ENCODE measurements at places on chromosomes 2 and 18.

DNA sequence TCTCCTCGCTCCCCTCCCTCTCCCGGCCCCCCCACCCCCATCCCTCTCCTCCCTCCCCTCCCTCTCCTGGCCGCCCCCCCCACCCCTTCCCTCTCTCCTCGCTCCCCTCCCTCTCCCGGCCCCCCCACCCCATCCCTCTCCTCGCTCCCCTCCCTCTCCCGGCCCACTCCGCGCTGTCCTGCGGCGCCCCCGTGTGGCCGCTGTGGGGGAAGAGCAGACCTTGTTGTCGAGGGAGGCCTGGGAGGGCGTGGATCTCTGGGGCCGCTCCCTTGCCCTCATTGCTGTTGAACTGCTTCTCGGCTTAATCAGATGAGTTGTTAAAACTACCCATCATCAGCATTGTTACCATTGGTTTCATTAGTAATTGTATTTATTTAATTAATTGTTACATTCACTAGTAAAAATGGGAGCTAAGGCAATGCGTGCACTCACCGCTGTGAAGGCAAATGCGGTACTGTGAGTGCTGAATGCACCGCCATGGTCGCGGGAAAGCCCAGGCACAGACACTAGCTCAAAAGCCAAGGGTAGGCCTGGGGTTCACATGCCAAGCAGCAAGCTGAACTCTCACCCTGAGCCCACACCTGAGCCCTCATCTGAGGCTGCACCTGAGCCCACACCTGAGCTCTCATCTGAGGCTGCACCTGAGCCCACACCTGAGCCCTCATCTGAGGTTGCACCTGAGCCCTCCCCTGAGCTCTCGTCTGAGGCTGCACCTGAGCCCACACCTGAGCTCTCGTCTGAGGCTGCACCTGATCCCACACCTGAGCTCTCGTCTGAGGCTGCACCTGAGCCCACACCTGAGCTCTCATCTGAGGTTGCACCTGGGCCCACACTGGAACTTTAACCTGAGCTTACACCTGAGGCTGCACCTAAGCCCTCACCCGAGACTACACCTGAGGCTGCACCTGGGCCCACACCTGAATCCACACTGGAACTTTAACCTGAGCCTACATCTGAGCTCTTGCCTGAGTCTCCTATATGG, 8.8 kb downstream of the RTP5 start:
- peak; percentile 68 for DNase-seq

- DNase-seq: no peak
Observed at GRCh38 chr2:126911111-126911796, 12.6 kb downstream of the TEX51 start.

DNA sequence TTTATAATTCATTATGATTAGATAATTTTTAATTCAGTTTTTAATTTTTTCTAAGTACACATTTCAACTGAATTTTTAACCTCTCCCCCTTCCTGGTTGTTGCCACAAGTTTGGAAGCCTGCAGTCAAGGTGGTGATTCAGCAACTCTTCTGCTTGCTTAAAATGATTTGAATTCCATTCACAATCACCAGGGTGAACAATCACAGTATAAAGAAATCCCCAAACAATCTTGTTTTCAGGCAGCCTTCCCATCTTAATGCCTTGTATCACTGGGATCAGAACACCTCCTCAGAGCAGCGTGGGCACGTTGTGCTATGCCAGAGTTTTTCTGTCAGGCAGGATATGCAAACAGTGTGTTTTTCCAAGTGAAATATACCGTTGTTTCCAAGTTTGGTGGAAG, 46.7 kb upstream of the BARD1 start:
- DNase-seq: no peak

- no peak for DNase-seq
Observed at GRCh38 chr2:170276056-170276455, 98.1 kb downstream of the MYO3B start.

DNA sequence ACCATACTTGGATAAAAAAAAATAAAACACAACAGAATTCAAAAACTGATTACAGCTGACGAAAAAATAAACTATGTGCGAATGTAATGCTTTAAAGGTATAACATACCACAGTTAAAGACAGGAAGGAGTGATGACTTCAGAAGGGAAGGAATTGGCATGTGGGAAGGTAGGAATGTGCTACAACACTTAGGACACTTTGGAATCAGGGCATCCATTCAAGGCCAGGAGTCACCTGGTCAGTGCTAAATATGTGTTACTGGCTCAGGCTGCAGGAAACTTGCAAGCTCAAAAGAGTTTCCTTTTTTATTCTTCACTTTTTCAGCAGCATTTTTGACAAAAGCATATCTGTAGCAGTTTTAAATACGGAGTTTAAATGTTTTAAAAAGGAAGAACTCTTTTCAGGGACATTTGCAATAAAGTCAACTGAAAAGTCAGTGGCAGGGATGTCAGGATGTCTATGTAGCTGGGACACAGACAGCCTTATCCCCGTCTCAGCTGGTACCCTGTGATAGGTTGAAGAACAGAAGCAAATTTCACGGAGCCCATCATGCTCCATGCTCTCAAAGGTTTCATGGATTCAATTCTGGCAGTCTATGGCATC, 138.0 kb upstream of the KLHL14 start:
- no peak for DNase-seq

DNA sequence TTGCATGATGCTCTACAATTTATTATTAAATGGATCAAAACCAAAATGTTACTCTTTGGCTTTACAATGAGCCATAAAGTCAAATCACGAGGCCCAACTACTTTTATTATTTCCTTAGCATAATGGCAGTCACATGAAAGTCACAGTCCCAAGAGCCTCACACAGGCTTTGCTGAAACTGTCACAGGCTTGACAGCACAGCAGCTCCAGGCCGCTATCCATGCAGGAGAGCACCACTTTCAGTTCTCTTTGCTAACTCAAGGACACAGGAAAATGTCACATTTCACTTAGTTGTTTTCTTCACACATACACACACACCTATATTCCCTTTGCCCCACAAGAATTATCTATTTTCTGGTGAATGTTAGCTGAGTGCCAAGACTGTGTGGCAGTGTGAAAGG, 11.1 kb upstream of the MSGN1 start:
- no peak for DNase-seq

DNA sequence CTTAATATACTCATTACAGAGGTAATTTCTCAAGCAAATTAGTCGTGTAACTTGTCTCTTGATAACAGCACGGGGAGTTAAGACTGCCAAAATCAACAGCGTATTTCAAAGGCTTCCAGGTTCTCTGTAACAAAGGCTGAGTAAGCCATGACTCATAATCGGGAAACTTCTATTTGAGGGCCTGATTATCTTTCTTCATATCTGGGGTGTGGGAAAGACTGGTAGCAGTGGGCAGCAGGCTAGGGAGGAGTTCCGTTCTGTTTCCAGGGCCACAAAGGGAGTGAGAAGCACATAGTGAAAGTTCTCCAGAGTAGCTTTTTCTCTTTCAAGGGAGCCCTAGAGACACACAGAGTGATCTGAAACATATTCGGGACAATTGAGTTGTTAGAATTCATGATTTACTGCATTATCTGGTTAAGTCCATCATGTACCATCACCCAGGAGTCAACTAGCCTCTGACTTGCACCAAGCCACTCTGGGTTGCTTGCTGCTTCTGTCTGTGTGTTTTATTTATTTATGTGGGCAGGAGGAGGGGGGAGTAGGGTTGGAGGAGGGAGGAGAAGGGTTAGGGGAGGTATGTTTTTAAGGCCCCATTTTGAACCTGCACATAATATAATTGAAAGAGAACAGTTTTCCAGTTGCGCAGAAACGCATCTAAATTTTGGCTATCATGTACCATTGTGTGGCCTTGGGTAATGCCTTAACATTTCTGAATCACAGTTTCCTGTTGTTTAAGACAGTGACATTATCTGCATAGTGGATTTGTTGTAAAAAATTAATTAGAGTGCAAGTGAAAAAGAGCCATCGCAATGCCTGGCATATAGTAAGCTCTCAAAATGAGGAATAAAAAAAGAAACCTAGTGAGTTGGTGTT, 80.5 kb upstream of the ITPRID2 start:
- DNase-seq: no peak

DNA sequence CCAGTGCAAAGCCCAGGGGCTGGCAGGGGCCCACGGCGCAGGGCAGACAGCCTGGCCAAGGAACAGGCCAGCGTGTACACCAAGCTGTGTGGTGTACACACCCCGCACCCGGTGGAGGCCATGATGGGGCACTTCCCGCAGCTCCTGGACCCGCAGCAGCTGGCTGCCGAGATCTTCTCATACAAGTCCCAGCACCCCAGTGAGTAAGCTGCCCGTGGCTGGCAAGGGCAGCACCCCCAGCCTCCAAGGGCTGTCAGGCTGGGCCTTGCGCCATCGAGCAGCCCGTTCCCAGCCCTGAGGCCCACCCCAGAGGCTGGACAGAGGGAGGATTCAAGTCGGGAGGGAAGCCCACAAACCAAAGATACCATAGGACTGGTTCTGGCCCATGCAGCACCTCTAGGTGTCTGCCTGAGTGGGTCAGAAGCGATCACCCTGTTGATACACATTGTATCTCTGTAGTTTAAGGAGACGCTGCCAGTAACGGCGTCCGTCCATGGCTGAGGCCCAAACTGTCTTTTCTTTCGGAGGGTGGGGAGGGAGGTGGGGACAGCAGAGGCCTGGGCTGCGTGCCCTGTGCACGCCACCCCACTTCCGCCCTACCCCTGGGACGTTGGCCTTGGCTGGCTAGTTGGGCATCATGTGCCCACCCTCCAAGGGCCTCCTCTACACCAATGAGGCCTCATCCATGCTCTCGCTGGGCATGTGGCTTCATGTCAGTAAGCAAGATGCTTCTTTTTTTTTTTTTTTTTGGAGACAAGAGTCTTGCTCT, 16.8 kb upstream of the MTERF4 start:
- no peak for DNase-seq

GRCh38 chr2:102718387-102719316, 43.2 kb upstream of the TMEM182 start:
- no peak for DNase-seq

- no peak for DNase-seq
Observed at GRCh38 chr2:4673025-4673489, 969.7 kb downstream of the DCDC2C start.

DNA sequence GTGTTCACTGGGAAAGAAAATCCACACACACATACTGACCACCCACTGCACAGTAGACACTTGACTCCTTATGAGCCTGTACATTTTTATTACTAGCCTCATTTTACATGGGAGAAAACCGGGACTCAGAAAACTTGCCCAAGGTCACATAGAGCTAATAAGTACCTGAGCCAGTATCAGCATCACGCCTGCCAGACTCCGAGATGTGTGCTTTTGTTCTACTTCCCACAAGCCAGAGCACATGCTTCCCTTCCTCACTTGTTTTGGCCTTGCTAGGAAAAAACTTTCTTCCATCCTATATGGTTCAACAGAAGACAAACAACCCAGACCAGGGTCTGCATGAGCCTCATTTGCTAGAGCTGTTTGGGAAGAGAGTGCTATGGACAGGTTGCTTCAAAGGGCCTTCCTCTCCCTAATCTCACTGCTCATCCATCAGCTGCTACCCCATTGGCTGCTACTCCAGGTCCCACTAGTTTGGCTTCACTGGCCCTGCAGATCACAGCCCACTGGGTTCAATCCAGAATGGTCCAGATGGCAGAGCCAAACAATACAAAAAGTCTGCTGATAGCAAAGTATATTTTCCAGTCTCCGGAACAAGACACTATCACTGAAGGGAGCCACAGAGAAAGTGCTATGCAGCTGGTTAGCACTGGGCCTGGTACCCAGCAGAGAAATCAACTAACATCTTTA, 63.9 kb downstream of the STK39 start:
- no peak for DNase-seq

- DNase-seq: no peak
Observed at GRCh38 chr2:232955856-232956255, 57.2 kb downstream of the NGEF start.

DNA sequence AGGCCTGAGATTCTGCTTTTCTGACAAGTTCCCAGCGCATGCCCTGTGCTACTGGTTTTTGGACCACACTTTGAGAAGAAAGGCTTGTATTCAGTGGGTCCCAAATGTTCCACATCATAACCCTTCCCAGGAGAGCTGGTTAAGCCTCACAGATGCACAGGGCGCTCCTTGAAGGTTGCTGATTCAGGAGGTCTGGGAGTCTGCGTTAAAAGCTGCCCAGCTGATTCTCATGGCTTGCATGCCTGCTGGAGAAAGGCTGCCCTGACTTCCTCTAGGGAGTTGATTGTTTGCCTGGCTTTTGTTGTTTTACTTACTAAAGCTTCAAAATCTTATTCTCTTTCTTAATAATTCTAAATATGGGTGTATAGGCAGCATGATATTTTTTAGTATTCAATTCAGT, 20.7 kb downstream of the CRYGD start:
- DNase-seq: no peak

DNA sequence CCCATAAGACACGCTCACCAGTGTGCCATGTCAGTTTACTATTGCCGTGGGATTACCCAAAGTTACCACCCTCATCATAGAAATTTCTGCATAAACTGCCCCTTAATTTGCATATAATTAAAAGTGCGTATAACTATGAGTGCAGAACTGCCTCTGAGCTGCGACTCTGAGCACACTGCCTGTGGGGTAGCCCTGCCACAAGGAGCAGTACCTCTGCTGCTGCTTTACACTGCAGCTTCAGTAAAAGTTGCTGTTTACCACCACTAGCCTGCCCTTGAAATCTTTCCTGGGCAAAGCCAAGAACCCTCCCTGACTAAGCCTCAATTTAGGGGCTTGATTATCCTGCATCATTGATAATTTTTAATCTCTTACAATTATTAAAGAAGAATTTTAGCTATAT, 213.9 kb upstream of the MAP2 start:
- no peak for DNase-seq

DNA sequence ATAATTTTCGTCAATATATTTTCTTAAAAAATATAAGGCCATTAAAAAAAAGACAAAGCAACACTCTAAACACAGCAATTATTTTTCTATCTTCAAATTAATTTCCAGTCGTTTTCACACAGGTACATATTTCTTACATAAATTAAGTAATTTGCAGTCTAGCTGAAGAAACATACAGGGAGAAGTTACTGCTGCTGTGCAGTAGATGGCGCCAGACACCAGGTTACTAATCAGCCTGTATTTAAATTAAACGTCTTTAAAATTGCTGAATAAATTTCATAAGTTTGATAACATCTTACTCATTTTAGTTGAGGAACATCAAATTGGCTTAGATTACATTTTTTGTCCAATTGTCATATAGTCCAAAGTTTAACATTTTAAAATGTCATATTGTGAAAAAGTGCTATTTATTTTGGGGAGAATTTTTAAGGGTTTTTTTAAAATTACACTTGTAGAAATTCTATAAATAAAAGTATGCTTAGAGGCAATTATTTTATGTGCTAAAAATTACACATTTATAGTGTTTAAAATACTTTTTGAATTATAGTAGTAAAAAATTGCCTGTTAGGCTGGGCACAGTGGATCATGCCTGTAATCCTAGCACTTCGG, 88.4 kb downstream of the PMAIP1 start:
- DNase-seq: peak; percentile 5

GRCh38 chr18:51020536-51020935, 9.5 kb upstream of the SMAD4 start:
- DNase-seq: no peak
